ENCODE measurements at places on chromosomes 4 and X.

DNA sequence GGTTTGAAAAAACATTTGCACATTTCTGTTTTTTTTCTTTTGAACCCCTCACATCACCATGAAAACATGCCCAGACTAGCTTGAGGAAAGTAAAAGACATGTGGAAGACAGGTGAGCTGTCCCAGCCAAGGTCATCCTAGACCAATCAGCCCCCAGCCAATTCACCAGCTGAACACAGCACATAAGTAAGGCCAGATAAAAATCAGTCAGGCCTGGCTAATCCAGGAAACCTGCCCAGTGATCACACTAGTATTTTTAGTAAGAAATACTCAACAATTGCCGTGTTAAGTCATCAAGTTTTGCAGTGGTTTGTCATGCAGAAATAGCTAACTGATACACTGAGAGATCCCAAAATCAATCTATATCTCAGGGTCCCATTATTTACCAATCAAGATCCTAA is 4.4 kb upstream of the SMR3A start:
- no peak for DNase-seq

- peak; percentile 16 for DNase-seq
These were observed 1.2 kb downstream of the IRS4 start for GRCh38 chrX:108735091-108735678.

DNA sequence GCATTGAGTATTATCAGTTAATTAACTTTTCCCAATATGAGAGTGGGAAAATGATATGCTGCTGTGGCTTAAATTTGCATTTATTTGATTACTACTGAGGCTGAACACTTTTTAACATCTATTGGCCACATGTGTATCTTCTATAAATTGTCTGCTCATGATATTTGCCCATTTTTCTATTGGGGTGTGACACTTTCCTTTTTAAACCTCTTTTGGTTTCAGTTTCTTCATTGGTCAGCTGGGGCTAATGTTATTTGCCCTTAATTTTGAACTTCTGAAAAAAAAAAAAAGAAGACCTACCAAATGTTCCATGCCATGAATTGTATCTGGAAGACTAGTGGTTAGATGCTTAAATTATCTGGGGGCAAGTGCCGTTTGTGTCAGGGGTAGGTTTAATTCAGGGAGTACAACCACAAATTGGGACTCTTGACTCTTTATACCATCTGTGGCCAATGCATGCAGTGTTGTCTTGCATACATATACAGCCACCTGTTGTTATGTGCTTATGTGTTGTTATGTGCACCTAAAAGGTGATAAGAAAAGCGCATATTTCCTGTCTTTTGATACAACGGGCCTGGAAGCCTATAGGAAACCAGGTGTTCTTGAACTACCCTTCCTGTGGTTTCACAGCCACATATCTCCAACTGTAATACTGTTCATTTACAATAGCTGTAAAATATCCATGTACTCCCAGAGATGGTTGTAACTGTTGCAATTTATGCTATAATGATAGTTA is 49.0 kb downstream of the SH2D1A start:
- no peak for DNase-seq

DNA sequence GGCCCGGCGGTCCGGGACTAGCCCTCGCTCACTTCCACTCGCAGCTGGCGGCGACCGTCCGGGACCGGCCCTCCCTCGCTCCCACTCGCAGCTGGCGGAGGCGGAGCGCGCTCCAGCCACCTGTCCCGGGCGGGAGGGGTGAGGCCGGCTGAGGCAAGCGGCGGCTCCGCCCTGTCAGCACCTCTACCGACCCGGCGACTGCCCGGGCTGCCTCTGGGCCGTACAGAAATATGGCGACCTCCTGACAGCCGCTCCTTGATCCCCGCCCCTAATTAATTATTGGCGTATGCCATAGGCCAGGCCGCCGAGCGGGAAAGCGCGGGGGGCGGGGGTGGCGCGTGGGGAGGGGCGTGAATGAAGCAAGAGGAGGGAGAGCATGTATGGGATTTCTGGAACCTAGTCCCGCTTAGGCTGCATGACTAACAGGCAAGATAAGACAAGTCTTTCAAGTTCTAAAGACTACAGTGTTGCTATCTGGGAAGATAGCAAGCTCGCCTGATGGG is at the start of gene MORC4:
TSS of gene MORC4 (minus strand) at position 200 of the 503 bp plus-strand sequence. CDS start 243 bp downstream, outside the sequence.
- peak; percentile 83 for DNase-seq

DNA sequence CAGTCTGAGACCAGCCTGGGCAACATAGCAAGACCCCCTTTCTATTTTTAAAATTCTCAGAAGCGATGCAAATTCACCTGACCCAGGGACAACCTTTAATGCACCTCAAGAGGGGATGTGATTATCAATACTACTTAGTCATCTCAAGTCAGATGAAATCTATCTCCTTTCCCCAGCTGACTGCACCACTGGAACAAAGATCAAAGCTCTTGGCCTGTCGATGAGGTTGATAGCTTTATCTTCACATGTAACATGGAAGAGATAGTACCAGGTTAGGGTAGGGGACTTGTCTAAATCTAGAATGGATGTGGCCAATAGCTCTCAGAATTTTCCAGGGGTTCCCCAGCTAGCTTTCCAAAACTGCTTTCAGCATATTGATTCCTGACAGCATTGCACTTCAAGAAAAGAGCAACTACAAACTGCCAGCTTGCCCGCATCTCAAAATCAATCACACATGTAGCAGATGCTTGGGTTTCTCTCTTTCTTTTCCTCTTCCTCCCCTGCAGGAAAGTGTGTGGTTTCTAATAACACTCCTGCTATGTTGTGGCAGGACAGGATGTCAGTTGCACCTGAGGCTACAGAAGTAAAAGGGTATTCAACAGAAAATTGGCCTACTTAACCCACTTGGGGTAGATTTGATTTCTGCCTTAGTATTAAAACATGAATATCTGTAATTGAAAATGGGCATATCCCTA is 12.2 kb upstream of the TMEM164 start:
- no peak for DNase-seq

DNA sequence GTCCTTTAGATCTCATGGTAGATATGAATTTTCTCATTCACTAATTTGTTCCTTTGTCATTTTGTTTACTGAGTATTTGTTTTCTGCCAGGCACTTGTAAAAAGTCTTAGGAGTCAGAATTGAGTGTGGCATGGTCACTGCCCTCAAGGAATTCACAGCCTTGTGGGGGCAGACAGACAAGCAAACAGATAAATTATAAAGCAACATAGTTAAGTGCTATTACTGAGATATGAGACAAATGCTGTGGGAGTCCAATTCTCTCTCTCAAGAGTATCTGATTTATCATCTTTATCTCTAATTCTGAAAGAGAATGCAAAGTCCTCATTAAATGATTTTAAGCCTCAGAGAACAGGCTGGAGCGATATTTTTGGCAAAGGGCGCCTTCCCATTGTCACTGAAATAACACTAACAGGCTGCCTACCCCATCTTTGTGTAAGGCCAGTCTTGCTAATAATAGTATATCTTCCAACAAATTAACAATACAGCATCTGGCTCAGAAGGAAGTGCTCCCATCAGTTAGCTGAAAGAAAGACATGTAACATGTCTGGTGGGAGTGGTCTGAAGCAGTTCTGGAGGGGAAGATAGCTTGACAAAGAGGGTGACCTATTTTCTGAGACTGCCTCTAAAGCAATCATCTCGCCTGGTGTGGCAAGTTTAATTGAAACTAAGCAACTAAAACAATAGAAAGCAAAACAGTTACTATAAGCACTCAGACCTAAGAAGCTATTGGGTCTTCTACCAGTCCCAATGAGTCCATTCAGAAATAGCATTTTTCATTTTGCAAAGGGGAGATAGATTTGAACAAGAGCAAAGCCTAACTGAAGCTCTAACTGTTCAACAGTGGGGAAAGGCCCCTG is 61.5 kb upstream of the AMOT start:
- DNase-seq = no peak

- no peak for DNase-seq
These were observed 102.5 kb downstream of the TSPAN5 start for GRCh38 chr4:98555798-98556445.

- DNase-seq = peak; percentile 62
These were observed 131.3 kb downstream of the FHDC1 start for GRCh38 chr4:153067376-153067775.

DNA sequence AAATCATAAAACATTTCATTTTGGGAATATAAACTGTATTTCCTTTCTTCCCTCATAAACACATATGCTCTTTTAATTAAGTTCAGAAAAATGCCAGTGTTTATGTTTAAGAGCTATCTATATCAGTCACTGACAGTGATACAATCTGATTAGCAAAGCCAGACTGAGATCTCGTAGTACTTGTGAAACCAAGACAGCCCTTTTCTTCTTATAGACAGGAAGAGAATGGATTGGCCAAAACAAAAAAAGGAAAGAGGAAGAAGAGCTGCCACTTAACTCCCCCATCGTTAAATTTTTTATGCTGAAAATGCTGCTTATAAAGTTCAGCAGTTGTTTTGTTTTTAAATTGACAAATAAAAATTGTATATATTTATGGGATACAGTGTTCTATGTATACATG is 87.4 kb downstream of the PLAC1 start:
- no peak for DNase-seq

GRCh38 chr4:23547601-23548000 is 342.2 kb downstream of the PPARGC1A start:
- no peak for DNase-seq

DNA sequence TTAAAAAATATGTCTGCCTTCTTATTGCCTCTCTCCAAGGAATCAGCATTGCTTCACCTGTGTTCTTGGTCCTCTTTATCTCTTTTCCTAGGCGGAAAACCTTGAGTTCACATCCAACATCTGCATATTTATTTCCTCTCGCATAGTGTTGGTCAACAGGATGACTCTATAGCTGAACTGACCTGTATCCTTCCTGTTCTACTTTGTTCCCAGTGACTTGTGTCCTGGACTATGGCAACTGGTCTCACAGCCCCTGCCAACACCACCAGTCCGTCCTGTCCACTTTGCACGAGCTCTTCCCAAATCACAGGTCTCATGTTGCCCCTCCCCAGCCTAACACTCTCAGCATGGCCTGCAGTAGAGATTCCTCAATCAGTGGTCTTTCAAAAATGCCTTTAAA is 2.0 kb downstream of the DIPK2B start:
- no peak for DNase-seq

GRCh38 chrX:53695946-53696549 is 9.5 kb upstream of the HUWE1 start:
- DNase-seq = no peak
